ENCODE measurements at places on chromosomes 6 and 20.

DNA sequence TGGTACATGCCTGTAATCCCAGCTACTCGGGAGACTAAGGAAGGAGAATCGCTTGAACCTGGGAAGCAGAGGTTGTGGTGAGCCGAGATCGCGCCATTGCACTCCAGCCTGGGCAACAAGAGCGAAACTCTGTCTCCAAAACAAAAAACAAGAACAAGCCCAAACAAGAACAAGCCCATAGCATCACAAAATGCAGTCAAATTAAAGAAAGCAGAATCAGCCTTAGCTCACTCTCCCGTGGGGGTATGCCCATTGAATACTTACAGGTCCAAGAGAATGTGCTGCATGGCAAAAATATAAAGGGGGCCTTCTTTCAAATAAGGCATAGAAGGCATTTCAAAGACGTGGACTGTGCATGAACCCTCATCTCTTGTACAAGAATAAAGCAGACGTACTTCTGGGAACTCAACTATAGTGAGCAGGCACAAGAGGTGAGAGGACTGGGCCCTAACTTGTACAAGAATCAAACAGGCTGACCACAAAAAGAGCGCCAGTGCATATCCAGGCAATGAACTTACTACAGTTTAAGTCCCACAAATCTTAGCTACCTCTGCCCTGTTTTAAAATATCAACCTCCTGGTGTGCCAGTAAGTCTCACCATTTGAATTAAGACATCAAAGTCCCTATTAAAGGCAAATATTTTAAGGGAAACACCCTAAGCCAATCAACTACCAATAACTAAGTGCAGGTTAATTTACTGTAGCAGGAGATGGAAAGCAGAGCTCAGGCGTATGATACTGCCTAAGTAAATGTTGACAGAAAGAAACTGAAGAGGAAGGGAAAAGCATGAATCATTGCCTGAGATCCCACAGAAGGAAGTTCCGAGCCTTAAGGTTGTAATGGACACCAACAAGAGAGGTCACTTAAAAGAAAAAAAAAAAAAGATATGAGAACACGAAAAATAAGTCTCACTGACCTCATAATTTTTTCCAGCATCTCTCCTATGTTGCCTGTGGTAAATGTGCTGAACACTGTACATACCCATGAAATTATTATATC lies 37.4 kb downstream of the TOMM6 start:
- no peak for DNase-seq

DNA sequence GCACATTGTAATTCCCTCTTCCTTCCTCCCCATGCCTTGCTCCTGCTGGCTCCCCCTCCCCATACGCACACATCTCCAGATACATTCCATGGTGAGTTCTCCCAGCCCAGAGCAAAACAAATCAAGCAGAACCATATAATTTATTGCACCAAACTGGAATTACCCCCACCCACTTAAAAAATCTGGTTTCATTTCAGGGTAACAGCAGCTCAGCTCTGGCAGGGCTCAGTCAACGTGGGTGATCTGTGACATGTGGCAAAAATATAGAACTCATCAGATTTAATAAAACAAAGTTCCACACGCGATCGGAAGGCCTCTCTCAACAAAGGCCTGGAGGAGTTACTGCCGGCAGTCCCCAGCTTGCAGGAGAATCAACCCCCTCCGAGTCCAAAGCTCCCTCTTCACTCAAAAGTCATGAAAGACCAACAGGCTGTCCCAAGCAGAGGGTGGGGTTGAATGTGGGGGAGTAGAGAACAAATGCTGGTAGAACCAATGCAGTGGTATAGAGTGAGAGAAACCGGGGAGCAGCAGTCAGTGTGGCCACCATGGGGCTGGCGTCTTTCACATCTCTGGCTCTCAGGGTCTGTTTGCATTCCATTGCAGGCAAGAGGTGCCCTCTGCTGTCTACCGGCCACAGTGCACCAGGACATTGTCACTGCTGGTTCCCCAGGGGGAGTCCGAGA lies 323.3 kb upstream of the NT5E start:
- DNase-seq: peak; percentile 44

- DNase-seq: no peak
These were observed 250.9 kb downstream of the TINAG start for GRCh38 chr6:54559136-54559535.

DNA sequence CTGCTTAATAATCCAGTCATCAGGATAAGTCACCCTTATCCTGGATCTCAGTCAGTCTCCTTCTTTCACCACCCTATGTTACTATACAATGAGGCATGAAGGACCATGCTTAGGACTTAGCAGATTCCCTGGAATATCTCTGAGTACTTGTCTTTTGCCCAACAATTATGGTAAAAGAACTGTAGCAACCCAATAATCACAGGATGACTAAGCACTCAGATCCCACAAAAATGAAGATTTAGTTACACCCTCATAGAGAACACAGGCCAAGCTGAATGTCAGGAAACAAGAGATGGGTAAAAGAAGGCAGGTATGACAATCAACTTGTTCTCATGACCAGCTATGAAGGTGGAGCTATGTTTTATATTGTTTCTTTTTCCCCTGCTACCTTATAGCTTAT lies 91.4 kb downstream of the EDN1 start:
- no peak for DNase-seq

- no peak for DNase-seq
These were observed 6.1 kb downstream of the RIN2 start for GRCh38 chr20:19764207-19764606.

DNA sequence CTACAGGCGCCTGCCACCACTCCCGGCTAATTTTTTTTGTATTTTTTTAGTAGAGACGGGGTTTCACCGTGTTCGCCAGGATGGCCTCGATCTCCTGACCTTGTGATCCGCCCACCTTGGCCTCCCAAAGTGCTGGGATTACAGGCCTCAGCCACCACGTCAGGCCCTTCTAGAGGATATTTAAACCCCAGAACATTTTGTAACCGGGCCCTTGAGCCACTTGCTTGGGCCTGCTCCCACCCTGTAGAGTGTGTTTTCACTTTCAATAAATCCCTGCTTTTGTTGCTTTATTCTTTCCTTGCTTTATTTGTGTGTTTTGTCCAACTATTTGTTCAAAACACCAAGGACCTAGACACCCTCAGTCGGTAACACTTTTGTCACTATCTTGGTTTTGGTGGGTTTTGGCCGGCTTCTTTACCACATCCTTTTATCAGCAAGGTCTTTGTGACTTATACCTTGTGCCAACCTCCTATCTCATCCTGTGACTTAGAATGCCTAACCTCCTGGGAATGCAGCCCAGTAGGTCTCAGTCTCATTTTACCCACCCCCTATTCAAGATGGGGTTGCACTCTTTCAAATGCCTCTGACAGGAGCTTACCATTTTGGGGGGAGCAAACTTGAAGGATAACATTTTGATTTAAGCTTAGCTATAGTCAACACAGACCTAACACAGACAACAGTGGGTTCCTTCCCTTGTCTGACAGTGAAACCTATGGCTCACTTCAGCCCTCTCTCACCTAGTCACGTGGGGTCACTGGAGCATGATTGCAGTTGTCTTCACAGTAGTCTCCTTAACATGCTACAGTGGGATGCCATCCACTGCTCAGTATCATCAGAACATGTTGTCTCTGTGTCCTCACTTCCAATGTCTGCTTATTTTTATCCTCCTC lies 27.9 kb upstream of the KIF6 start:
- DNase-seq: no peak

DNA sequence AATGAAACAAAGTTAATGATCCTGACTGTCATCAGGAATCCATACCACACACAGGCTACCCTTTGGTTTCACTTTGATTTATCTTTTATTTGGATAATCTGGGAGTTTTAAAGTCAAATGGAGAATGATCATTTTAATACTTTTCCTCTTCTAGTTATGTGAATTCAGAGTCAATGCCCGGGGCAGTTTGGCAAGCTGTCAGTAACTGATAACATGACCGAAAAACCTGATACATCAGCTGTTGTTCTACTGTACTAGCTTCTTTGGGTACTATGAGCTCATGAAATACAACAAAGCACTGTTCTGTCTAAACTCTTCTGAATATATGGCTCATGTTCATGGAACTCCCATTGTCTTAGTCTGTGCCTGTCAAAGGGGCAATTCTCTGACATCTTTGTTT lies 30.2 kb downstream of the KLHL31 start:
- no peak for DNase-seq

DNA sequence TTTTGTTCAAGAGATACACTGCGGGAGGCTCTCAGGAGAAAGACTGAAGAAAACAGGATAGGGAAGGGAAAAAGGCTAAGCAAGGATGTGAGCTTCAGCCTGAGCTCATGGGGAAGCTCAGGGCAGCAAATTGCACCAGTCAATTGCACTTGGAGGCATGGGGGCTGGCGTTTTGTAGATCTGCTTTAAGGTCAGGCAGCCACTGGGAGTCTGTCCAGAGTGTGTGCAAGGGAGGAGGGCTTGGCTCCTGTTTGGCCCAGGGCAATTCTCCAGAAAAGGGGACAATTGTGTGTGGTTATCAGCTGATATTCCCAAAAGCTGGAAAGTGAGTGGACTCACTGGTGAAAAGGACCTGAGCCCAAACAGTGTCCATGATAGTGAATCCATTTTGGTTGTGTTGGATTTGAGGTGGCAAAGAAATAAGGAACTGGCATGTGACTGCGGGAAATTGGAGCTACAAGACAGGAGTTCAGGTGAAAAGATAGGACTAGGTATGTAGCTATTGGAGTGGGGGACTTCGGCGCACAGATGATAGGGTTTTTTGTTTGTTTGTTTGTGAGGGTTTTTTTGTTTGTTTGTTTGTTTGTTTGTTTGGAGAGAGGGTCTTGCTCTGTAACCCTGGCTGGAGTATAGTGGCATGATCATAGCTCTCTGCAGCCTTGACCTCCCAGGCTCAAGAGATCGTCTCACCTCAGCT lies 22.3 kb upstream of the IER3 start:
- DNase-seq: no peak

DNA sequence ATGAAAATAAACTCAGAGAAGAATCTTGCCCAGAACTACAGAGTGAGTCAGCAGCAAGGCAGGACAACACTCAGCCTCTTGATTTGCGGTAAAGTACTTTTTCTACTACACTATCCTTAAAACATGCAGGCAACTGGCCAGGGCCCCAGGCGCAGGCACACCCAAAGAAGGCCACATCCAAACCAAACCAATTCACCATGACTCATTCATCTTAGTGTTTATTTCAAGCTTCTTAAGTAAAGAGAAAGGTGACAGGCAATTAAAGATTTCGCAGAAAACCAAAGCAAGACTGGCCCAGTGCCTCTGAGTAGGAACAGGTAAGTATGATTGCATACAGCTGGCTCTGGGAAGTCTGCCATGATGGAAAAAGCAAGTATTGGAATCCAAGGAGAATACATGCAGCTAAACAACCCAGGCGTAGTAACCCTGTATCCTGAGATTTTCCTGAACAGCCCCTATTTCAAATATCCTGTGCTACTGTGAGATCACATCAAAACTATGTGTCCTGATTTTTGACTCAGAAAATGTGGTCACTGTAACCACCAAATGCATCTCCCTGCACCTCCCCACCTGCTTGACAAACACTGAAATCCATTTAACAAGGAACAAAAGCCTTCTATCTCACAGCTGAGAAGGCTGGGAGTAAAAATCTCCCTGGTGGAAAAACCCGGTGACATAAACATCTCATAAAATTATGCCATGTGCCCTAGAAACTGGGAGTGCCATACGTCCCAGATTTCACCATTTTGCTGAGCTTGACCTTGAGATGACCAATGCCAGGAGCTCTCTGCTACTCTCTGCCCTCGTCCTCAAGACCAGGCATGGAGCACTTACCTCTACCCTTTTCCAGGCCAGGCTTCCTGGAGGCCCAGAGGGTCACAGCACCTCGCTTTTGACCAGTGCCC lies 12.4 kb downstream of the WFDC3 start:
- no peak for DNase-seq

DNA sequence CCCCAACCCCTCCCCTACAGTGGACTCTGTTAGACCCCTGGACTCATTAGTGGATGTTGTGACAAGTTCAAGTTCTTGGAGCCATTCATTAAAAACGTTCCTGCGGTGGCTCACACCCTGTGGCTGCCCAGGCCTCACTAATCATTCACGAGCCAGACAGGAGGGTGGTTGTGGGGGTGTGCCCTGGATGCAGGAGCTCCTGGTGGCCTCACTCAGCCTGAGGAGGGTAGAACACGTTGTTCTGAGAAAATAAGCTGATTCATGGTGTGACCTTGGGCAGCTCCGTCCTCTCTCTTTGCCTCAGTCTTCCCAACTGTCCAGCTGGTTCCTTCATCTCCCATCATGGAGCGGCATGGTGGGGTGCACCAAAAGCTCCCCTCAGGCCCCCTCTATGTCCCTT lies 16.7 kb downstream of the SLC13A3 start:
- no peak for DNase-seq

DNA sequence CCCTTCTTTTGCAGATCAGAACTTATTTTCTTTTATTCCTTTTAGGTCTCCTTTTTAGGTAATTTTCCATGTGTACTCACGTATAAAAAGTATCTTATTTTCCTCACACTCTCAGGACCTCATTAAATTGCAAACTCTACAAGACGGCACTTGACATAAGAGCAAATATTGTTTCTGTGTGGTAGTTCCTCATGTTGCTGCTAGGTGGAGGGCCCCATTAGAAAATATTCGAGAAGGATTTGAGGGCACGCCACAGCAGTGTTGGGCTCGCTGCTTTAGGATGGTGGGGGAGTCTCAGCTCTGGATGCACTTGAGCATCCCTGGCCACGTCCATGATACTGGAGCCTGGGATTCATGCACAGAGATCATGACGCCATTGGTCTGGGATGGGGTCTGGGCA lies 64.9 kb upstream of the ZFP64 start:
- no peak for DNase-seq

DNA sequence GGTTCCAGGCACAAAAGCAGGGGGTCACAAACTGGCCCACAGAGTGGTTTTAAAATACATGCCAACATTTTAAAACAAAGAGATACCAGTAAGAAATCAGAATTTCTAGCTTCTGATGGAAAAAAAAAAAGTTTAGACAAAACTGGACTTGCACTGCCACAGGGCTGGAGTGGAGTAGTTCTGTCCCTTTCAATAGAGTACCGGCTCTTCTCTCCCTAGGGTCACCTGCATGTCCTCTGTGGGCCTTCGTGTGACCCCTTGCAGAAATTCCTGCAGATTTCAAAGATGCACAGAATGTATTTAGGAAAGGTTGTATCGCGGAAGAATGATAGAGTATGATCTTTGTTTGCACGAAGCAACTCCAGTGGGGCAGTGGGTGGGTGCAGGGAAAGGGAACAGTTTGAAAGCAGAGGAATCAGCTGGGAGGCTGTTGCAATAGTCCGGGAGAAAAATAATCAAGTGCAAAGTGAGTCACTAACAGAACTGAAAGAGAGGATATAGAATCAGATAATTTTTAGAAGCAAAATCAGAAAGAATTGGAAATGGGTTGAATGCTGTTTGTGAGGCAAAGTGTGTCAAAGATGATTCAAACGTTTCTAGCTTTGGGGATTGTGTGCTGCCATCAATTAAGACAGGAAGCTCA lies 97.3 kb upstream of the STXBP5 start:
- no peak for DNase-seq
